ENCODE measurements at places on chromosomes 1 and 21.

DNA sequence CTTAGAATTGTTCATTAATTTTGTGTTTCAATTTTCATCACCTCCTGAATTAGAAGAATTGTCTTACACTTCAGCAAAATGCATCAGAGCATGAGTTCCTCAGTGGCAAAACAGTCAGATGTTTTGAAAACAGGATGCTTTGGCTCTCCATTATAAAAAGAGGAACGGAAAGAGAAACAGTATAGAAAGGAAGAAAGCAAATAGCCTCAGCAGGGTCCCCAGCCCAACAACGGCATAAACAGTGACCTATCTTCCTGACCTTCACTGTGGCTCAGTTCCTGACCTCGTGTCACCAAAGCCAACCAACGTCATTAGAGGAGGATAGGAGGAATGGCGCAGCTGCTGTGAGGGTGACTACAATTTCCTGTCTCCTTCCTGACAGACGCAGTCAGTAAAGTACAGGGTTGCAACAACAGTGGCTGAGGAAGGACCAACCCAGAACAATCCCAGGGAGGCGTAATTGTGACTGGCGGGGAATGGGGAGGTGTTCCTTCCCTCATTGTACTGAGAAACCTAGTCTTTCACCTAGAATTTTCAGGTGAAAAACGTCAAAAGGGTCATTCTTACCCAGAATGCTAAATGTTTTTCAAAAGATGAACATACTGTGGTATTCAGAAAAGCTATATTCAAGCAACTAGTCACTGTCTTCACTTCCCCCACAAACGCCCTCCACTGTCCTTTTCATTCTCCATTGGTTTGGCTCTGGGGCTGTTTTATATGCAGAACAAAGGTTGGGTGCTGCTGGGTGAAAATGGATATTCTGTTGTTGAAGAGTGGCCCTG, 197.9 kb upstream of the SGIP1 start:
- ATAC-seq = peak; percentile 94

DNA sequence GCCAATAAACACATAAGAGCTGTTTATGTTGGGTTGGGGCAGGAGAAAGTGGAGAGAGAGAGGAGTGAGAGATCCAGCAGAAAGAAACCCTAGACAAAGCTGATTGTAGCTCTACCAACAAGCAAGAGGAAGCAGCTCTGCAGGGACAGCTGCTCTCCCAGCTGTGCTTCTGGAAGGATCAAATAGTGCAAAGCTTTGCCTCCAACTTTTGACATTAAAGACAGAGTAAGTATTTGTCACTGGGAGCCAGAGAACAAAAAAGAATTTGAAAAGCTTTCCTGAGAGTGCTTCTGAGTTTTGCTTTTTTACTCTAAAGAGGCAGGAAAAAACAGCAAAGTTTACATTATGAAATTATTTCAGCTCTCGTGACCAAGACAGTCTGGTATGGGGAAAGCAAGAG, 28.5 kb upstream of the C1orf198 start:
- ATAC-seq = no peak

DNA sequence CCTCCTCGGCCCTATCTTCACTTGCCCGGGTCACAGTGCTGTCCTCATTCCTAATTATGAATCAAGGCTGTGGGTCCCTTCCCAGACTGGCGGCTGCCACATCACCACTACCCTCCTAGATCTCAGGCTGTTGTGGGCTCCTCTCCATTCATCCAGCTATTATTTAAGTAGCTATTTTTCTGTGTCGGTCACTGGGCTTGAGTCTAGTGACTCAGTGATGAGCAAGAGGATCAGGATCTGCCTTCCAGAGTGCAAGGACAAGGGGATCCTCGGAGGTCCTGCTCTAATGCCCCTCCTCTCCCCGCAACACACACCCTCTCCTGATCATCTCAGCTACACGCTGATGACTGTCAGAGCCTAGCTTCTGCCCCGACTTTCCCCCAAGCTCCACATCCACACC, 34.1 kb downstream of the CDCP2 start:
- no peak for ATAC-seq

GRCh38 chr1:44220001-44220751, 6.9 kb downstream of the DMAP1 start:
- ATAC-seq = no peak

DNA sequence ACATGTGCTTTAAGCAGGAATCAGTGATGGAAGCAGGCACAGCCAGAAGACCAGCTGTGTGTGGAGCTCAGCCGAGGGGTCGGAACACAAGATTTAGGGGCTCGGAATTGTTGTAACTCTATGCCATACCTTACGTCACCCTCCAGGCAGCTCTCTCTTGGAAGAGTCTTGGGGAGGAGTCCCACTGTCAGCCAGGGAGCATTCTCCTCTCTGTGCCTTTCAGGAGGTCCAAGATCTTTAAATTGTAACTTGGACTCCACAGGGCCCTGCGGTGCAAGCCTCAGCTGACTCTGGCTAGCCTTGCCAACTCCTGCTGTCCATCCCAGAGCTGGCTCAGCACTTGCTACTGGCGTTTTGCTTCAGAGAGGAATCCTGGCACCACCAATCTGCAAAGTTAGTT, 26.4 kb upstream of the ROR1 start:
- no peak for ATAC-seq

DNA sequence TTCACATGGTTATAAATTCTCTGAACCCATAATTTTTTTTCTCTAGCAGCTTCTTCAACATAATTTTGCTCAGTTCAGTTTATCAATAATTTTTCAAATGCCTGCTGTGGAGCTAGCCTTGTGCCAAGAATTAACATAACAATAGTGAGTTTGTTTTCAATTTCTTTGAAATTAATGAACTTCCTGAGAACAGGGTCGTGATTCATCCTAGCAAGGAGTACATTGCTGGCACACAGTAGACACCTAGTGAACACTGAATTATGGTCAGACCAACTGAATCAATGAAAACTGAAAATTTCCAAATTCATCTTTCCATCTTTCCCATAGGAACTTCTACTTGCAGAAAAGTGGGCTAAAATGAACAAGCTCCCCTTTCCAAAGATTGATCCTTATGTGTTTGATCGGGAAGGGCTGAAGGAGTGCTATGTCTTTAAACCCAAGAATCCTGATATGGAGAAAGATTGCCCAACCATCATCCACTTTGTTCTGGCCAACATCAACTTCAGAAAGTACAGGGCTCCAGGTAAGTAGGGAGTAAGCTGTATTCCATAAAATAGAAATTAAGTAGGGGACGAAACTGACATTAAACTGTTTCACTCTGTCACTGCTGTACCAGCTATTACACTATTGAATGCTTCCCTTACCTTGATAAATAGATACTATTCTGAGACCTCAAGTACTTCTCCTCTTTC, 148.7 kb downstream of the PLA2G4A start:
- ATAC-seq = no peak

GRCh38 chr1:87121711-87122163, 206.9 kb upstream of the LMO4 start:
- no peak for ATAC-seq

DNA sequence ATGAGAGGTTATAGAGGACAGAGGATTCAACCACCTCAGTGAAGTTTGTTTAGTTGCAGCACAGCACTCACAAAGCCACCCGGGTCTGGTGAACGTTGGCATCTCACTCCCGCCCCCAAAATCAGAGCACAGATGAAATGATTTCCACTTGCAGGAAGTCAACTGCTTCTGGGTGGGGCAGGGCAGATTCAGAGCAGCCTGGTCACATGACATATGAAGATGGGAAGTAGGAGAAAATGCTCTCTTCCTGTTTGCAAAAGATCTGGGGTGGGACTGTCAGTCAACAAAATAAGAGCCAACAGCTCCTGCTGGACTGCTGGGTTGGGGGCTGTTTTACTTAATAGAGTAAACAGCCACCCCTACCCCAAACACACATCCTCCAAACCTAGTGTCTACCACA, 43.2 kb downstream of the LRRC71 start:
- peak; percentile 34 for ATAC-seq

DNA sequence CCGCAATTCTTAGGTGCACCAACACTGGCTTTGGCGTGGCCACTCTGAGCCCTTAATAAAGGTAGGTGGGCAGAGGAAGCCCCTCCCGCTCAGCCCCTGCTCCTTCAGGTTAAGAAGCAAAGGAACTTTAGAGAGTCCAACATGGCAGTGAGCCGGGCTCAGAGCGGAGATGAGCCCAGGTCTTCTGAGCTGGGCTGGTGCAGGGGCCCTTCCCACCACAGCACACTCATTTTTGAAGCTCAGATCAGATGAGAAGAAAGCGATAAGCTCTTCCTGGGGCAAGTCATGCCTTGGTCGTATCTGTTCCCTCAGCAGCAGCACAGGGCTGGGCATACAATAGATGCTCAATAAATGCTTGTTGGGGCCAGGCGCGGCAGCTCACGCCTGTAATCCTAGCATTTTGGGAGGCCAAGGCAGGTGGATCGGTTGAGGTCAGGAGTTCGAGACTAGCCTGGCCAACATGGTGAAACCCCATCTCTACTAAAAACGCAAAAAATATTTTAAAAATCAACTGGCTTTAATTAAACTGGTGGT, 51.1 kb upstream of the TARDBP start:
- ATAC-seq = no peak

DNA sequence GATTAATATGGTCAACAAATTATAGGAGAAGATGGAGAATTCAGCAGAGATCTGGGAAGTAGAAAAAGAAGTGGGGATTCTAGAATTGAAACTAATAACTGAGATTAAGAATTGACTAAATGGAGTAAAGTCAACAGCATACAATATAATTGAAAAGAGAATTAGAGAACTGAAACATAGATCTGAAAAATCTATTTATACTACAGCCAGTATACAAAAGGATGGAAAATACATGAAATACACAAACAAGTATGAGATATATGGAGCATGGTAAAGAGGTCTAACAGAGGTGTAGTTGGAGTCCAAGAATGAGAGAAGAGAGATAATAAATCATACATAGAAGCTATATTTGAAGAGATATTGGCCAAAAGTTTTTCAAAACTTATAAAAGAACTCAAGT, 235.2 kb downstream of the FGGY start:
- ATAC-seq = no peak

DNA sequence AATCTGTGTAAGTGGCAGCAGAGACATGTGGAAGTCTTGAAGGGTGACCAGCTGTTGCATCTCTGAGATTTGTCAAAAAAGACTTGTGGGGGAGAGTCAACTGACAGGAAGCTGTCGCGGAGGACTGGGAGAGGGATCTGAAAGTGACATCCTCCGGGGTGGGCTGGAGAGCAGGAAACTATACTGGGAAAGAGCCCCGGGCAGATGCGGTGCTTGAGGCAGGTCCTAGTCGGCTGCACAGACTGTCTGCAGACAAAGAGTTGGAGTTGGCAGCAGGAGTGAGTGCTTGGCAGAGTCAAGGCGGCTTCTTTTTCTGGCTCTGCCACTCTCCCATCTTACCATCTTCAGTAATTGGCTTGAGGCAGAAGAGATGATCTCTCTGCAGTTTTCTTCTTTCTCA, 294.0 kb upstream of the C1orf87 start:
- ATAC-seq = no peak

GRCh38 chr1:212035835-212036605, 472 bp downstream of the DTL start:
- ATAC-seq = peak; percentile 2

DNA sequence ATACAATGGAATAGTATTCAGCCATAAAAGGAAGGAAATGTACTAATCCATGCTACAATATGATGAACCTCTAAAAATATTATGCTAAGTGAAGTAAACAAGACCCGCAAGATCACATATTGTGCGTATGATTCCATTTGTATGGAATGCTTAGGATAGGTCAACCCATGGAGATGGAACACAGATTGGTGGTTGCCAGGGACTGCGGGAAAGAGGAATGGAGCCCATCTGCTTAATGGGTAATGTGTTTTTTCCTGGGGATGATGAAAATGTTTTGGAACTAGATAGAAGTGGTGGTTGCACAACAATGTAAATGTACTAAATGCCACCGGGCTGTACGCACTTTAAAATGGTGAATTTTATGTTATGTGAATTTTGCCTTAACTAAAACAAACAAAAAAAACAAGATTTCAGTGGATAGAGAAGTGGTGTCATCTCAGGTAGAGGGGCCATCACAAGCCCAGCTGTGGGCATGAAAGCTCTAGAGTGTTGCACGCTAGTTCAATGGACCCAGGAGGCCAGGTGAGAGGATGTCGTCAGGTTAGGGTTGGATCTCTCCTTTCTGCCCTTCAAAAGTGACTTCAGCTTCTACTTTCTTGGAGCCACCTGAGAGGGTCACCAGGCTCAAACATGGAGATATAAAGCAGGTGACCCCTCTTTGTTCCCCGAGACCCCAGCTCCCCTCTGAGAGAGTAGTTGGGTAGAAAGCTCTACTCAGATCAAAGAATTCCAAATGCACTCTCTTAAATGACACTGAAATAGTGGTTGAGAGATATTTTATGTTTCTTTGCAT, 2.5 kb downstream of the C1orf115 start:
- ATAC-seq = no peak

- ATAC-seq = no peak
Observed at GRCh38 chr1:37822906-37823815, 15.2 kb upstream of the YRDC start.

GRCh38 chr1:88060750-88061491, 623.2 kb upstream of the PKN2 start:
- ATAC-seq = no peak

DNA sequence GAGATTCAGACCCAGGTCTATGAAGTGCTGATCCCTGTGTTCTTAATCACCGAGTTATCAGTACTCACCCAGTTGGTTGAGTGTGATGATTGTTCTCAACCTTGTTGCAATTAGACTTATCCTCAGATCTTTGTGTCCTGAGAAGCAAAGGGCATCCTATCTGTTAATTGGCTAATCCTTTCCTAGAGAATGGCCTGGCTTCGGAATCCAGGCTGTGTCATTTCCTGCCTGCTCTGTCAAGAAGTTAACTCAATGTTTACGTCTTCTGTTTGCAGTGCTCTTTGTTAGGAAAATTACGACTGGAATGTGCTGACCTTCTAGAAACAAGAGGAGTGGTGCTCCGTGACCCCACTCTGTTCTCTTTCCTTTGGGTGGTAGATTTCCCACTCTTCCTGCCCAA, 14.7 kb downstream of the GAS5 start:
- no peak for ATAC-seq

DNA sequence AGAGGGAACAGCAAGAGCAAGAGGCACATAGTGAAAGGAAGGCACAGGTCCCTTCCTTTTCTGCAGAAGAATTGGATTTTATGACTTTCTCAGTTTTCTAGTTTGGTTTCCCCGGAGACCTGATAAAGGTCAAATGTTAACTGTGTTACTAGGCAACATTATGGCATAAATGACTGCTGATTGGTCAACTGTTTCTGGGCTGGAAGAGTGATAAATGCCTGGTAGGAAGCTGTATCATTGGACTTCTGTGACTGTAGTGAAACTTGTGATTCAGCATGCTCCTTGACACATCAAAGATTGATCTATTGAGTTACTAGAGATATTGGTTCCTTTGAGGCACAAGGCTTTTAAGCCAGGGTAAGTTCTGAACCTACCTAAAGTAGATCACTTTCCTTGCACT, 55.7 kb downstream of the LRRC8C start:
- no peak for ATAC-seq

DNA sequence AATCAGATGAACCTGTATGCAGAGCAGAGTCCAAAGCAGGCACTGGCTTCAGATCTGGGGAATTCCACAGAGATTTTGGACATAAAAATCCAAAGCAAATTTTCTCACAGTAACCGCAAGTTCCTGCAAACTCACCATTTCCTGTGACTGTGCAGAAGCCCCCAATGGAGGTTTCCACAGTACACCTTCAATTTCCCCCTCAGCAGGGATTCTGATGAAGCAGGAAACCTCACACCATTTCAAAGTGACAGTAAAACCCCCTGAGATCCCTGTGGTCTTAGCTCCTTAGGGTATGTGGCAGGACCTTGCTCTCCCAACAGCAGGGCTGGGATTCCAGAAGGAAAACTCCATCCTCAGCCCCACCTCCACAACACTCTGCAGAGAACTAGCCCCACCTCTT, 6.0 kb upstream of the TGFBR3 start:
- no peak for ATAC-seq
